Inflammatory macrophage (primary cell): ENCODE measurements at places on chromosomes 7 and 10.

DNA sequence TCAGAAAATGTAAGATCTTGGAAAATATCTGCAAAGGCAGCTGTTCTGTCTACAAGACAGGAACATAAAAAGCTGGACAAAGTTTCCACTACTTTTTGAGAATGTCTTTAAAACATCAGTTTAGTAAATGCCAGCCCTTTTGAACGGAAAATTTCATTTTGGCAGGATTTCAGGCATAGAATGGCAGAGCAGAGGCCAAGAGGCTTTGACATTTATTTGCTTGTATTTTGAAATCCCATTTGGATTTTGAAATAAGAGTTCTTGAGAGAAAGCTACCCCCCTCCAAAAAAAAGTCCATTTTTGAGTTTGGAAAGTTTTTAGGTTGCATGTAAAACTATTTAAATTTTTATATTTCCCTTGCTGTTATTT is 3.1 kb upstream of the ETV1 start:
- no peak for DNase-seq

GRCh38 chr7:17651341-17651740 is 289.0 kb downstream of the SNX13 start:
- DNase-seq, result no peak

DNA sequence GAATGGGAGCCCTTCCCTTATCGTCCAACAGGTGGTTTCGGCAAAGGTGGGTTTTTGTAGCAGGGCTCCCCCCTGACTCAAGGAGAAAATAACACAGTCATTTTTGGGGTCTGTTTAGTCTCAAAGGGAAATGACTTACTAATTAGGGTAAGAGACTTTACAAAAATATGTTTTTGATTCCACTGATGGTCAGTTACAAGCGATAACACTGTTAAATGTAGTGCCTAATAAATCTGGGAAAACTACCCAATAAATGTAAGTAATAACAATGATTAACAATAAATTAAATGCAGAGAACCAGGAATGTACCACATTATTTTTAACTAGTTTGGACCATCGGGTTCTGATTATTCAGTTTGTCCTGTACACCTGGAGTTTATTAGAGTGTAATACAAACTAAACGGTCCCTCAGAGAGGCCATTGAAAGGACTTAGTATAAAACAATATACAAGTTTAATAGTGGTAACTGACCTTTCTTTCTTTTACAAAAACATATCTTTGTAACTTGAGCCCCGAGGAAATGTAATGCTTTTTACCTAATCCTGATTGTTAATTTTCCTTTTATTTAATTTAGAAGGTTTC is 216.2 kb upstream of the HABP2 start:
- no peak for DNase-seq

DNA sequence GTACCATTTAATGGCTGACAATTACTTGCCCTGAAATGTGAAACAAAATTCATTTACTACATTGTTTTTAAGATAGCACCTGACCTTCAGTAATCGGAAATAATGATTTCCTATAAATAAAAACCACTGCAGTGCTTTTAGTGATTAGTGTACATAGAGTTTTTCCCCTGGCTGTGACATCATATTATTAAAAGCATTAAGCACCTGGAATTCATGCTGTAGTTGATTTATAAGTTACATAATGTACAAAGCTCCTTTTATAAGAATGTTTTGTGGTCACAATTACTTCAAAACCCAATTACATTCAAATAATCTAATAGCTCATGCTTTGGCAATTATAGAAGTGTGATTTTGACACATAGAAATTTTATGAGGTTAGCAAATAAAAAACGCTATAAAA is 44.3 kb upstream of the EIF4H start:
- no peak for DNase-seq

GRCh38 chr7:41942468-41943093 is 239.7 kb upstream of the INHBA start:
- DNase-seq, result peak; percentile 3
